ENCODE measurements at places on chromosomes 11 and 22.

GRCh38 chr22:41876275-41876674 is 38.6 kb downstream of the SHISA8 start:
- no peak for DNase-seq

- no peak for DNase-seq
Measured at GRCh38 chr11:19400296-19400695, 159.6 kb upstream of the E2F8 start.

GRCh38 chr11:119728211-119728626 is 781 bp downstream of the NECTIN1 start:
- no peak for DNase-seq

DNA sequence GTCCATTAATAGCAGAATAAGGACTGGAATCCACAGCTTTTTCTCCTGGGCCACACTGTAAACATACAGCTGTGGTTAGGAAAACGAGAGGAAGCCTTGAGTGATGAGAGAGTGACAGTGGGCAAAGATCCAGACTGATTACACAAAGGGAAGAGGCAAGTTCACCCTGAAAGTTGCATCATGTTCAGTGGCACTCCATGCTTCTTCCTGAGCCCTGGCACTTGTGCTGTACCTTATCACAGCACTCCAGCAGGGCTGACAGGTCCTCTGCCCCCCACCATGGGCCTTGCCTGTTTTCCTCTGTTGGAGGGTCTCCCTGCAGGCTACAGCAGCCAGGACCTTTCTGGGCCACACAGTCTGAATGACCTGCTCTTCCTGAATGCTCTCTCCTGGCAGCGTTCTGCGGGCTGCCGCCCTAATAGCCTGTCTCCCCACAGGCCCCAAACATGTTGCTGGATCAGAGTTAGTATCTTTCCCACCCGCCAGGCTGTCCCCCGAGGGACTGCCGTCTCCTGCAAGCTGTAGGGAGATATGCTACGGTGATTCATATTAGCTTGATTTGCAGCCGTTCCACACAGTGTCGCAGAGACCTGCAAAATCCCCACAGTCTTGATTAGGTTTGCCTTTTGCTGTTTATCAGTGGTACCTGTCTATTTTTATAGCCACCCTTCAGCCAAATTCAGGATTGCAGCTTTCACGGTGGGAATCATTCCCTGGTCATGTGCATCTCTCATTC is 60.2 kb downstream of the NTM start:
- DNase-seq = no peak

GRCh38 chr11:3222003-3222855 is 3.6 kb upstream of the MRGPRG start:
- DNase-seq = no peak

DNA sequence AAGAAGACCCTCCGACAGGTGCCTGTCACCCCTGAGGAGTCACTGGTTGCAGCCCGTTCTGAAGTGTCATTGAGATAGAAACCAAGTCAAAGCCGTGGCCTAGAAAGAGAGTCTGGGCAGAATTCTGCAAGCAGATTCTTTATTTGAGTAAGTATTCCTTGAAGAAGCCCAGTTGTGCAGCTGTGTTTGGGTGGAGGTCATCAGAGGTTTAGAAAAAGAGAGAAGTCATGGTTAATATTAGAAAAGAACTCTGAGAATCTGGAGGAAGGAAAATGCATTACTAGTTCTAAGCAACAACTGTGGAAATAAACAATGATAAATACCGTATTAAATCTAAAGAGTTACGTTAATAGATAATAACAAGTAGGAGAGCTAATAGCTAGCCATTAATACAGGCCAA is 118.8 kb upstream of the KIRREL3 start:
- no peak for DNase-seq

Data from brain pericyte (primary cell).